ENCODE measurements at places on chromosomes 6 and 20. TPM values are rescaled to one million over a fixed set of nuclear protein-coding genes. Genes with fewer than 3 reads are reported as not detected.

Gene PRDM1
- 52.3 TPM for total RNA-seq

Gene WFDC2
- not detected for total RNA-seq

Gene NR2E1
- total RNA-seq = not detected

Gene PKIB
- 0.52 TPM for total RNA-seq

Gene SLC22A1
- 1.2 TPM for total RNA-seq

Gene KCNK16
- not detected for total RNA-seq

Gene PEX6
- total RNA-seq = 26.0 TPM

Gene GSS
- total RNA-seq = 77.1 TPM

- peaks cover 64% of the 10 kb centered on the region for H3K4me1 ChIP-seq
- H3K4me3 ChIP-seq = no peak overlapping the region
- H3K27ac ChIP-seq = peak overlapping the region; percentile 53
- H3K36me3 ChIP-seq = peaks cover 80% of the 10 kb centered on the region
- H3K27me3 ChIP-seq = no peaks in the 10 kb centered on the region
- DNase-seq = no peak
Measured at GRCh38 chr6:89984926-89985750, 90.9 kb downstream of the GJA10 start.

GRCh38 chr6:26383624-26384417 is 913 bp downstream of the BTN2A2 start:
- H3K4me3 ChIP-seq = peak overlapping the region; percentile 99
- DNase-seq = no peak
- H3K27ac ChIP-seq = peak overlapping the region; percentile 98
- no peaks in the 10 kb centered on the region for H3K27me3 ChIP-seq
- peaks cover 27% of the 10 kb centered on the region for H3K4me1 ChIP-seq

- no peak overlapping the region for H3K27ac ChIP-seq
- H3K4me3 ChIP-seq = no peak overlapping the region
- H3K4me1 ChIP-seq = peaks cover 13% of the 10 kb centered on the region
- no peak for DNase-seq
Measured at GRCh38 chr6:107936162-107936909, 21.7 kb downstream of the SEC63 start.

GRCh38 chr6:169111203-169111602 is 142.4 kb downstream of the THBS2 start:
- H3K4me1 ChIP-seq = no peaks in the 10 kb centered on the region
- no peak overlapping the region for H3K4me3 ChIP-seq
- no peak overlapping the region for H3K27ac ChIP-seq
- no peak for DNase-seq
- peaks cover 5% of the 10 kb centered on the region for H3K27me3 ChIP-seq

- H3K4me1 ChIP-seq = no peaks in the 10 kb centered on the region
- H3K4me3 ChIP-seq = no peak overlapping the region
- no peaks in the 10 kb centered on the region for H3K27me3 ChIP-seq
- DNase-seq = no peak
Measured at GRCh38 chr20:44401770-44402390, 46.4 kb downstream of the HNF4A start.

DNA sequence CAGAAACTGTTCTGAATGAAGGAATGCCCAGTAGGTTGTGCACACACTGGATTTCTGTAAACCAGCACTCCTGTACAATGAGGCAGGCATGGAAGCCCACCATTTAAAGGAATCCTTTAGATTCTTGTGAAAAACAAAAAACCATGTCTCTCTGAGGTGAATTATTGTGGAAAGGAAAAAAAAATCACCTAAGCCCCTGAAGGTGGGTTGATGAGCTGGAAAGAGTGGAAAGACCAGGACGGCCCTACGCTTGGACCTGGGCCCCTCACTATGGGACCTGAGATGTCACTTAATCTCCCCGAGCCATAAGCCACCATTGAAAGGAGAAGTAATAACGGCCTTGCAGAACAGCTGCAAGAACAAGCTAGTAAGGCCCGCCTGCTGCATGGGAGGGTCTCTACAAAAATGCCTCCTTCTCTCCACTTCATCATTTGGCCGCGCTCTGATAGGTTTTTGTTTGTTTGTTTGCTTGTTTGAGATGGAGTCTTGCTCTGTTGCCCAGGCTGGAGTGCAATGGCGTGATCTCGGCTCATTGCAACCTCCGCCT is 68.8 kb downstream of the RAB44 start:
- no peaks in the 10 kb centered on the region for H3K36me3 ChIP-seq
- peak overlapping the region; percentile 0 for H3K27ac ChIP-seq
- DNase-seq = no peak

GRCh38 chr20:43244647-43245046 is 54.9 kb upstream of the PTPRT start:
- no peaks in the 10 kb centered on the region for H3K27me3 ChIP-seq
- DNase-seq = no peak
- H3K27ac ChIP-seq = no peak overlapping the region
- H3K36me3 ChIP-seq = no peaks in the 10 kb centered on the region
- no peak overlapping the region for H3K4me3 ChIP-seq

- peaks cover 84% of the 10 kb centered on the region for H3K27me3 ChIP-seq
- H3K36me3 ChIP-seq = no peaks in the 10 kb centered on the region
- peak; percentile 12 for DNase-seq
- H3K27ac ChIP-seq = no peak overlapping the region
Measured at GRCh38 chr6:46175446-46175845, 4.7 kb upstream of the ENPP5 start.

- no peak overlapping the region for H3K4me3 ChIP-seq
- H3K27ac ChIP-seq = no peak overlapping the region
- H3K27me3 ChIP-seq = peaks cover 3% of the 10 kb centered on the region
- H3K36me3 ChIP-seq = no peaks in the 10 kb centered on the region
- H3K4me1 ChIP-seq = no peaks in the 10 kb centered on the region
Measured at GRCh38 chr20:50759678-50760077, 28.3 kb downstream of the PARD6B start.

- no peaks in the 10 kb centered on the region for H3K36me3 ChIP-seq
- H3K27ac ChIP-seq = no peak overlapping the region
- H3K4me3 ChIP-seq = no peak overlapping the region
- H3K27me3 ChIP-seq = peaks cover 12% of the 10 kb centered on the region
- DNase-seq = no peak
Measured at GRCh38 chr20:23205211-23205610, 119.1 kb upstream of the CD93 start.

DNA sequence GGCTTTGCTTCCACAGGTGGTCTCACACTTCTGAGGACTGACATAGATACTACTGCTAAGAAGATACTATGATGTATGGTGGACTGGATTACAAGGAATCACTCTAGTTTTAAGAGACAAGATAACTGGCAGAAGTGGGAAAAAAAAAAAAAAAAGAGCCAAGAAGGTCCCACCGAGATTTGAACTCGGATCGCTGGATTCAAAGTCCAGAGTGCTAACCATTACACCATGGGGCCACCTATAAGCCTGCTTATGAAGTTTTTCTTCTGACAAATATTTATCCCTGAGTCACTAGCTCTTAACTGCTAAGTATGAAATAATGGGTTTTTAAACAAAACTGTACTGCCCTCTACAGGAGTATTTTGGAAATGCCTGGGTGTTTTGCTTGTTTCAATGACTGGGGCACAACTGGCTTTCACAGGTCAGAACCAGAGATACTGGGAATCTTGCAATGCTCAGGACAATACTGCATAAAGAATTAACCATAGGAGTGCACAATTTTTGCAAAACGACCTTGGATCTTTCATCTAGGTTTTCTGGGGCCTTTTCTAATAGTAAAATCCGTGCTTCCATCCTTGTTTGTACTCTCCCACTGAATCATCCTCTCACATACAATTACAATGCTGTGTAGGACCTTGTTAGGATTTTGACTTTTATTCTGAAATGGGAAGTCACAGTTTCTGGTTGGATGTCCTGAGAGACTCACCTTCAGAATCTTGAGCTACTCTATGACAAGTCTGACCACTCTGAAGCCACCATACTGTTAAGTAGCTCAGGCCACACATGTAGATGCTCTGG is 116.3 kb downstream of the OR2B2 start:
- no peaks in the 10 kb centered on the region for H3K36me3 ChIP-seq
- H3K27ac ChIP-seq = peak overlapping the region; percentile 8
- no peak overlapping the region for H3K4me3 ChIP-seq
- peaks cover 8% of the 10 kb centered on the region for H3K27me3 ChIP-seq
- peaks cover 47% of the 10 kb centered on the region for H3K4me1 ChIP-seq

GRCh38 chr20:49543858-49544437 is 24.0 kb downstream of the PTGIS start:
- H3K27ac ChIP-seq = peak overlapping the region; percentile 83
- no peak for DNase-seq
- H3K4me1 ChIP-seq = peaks cover 31% of the 10 kb centered on the region
- H3K4me3 ChIP-seq = no peak overlapping the region
- no peaks in the 10 kb centered on the region for H3K27me3 ChIP-seq
- peaks cover 68% of the 10 kb centered on the region for H3K36me3 ChIP-seq

- H3K4me3 ChIP-seq = no peak overlapping the region
- peaks cover 60% of the 10 kb centered on the region for H3K27me3 ChIP-seq
- no peak overlapping the region for H3K27ac ChIP-seq
Measured at GRCh38 chr6:41549673-41550072, 3.5 kb downstream of the FOXP4 start.

DNA sequence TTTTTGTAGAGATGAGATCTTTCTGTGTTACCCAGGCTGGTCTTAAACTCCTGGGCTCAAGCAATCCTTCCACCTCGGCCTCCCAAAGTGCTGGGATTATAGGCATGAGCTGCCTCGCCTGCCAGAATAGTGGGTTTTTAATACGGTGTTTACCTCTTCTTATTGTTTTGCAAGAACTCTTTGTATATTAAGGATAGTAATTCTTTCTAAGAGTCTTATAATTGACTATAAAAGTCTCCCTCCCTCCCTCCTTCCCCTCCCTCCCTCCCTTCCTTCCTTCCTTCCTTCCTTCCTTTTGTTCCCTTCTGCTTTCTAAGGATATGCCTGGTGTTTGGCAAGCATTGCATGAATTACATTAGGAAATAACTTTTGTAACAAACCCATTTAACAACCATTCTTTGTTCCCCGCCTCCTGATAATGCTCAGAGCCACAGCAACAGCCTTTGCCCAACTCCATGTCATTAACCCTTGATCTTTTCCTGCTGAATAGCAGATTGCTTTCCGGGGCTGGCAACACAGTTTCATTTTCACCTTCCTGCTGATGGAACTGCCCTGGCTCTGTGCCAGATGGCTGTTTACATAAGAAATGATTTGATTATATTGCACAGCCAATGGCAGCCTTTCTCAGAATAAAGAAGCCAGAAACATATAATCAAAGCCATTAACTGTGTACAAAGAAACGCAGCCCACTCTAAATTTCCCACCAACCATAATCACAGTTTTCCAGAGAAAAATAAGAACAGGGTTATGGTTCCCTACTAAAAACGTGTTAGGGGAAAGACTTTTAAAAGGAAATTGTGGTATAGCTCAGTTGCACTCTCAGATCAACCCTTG is 143.7 kb upstream of the PTPN1 start:
- no peak overlapping the region for H3K4me3 ChIP-seq
- no peak overlapping the region for H3K27ac ChIP-seq
- peaks cover 11% of the 10 kb centered on the region for H3K4me1 ChIP-seq
- peaks cover 14% of the 10 kb centered on the region for H3K27me3 ChIP-seq
- peak; percentile 44 for DNase-seq

DNA sequence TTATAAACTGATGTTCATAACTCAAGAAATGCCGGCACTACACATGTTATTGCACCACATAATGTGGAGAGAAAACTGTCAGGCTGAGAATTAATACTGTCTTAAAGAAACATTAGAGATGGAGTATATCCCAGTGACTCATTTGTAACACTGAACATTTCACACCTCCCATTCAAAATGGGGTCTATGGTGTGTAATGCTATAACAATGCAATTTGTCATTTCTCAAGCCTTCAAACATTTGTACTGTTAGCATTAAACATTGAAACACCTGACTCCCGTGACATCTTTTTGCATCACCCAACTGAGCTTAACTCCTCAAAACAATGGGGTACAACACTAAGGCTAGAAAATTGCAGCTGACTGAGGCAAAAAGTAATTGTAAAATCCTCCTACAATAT is 151.7 kb downstream of the DST start:
- no peaks in the 10 kb centered on the region for H3K4me1 ChIP-seq
- no peak overlapping the region for H3K27ac ChIP-seq
- H3K4me3 ChIP-seq = no peak overlapping the region
- H3K36me3 ChIP-seq = no peaks in the 10 kb centered on the region

GRCh38 chr20:35950093-35950492 is 4.2 kb downstream of the SCAND1 start:
- H3K27me3 ChIP-seq = no peaks in the 10 kb centered on the region
- H3K4me3 ChIP-seq = no peak overlapping the region
- H3K27ac ChIP-seq = no peak overlapping the region
- H3K4me1 ChIP-seq = peaks cover 10% of the 10 kb centered on the region

DNA sequence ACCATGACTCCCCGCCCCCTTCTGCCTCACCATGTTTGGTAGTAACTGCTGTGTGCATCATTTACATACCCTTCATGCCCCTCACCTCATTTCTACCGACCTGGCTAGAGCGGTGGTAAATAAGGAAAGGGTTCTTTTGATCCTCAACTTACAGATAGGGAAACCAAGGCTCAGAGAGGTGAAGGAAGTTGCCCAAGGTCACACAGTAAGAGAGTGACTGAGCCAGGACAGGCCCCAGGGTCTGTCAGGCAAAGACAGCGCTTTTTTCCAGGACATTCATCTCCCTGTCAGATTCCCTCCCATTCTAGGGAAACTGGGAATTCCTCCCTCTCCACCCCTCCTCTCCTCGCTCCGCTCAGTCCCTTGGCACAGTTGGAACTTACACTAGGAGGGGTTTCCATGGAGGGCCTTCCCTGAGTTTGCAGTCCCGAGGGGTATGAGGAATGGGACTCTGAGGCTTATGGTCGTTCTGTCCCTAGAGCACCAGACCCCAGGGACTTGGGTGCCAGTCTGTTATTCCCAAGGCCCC is 2.0 kb downstream of the VSTM2L start:
- H3K36me3 ChIP-seq = no peaks in the 10 kb centered on the region
- H3K4me3 ChIP-seq = no peak overlapping the region
- H3K27me3 ChIP-seq = peaks cover 60% of the 10 kb centered on the region
- peaks cover 7% of the 10 kb centered on the region for H3K4me1 ChIP-seq
- no peak overlapping the region for H3K27ac ChIP-seq
- no peak for DNase-seq

GRCh38 chr6:41560431-41561192 is 14.4 kb downstream of the FOXP4 start:
- peak; percentile 77 for DNase-seq
- H3K27ac ChIP-seq = peak overlapping the region; percentile 50
- H3K4me1 ChIP-seq = peaks cover 14% of the 10 kb centered on the region
- no peaks in the 10 kb centered on the region for H3K36me3 ChIP-seq

- peaks cover 7% of the 10 kb centered on the region for H3K4me1 ChIP-seq
- H3K27me3 ChIP-seq = peaks cover 17% of the 10 kb centered on the region
- no peak overlapping the region for H3K4me3 ChIP-seq
Measured at GRCh38 chr6:108598305-108598863, 37.7 kb downstream of the FOXO3 start.

Data from activated T-helper 2 cell treated with anti-CD3 and anti-CD28 coated beads, Interferon-gamma antibody, Interleukin-2, Interleukin-4, amounts not matched to agents 10 μg/mL and 5 μg/mL and 100 μg/mL, durations not matched to agents 14 hours and 24 hours and 36 hours (primary cell).